ENCODE measurements at places on chromosomes 3 and 15.

DNA sequence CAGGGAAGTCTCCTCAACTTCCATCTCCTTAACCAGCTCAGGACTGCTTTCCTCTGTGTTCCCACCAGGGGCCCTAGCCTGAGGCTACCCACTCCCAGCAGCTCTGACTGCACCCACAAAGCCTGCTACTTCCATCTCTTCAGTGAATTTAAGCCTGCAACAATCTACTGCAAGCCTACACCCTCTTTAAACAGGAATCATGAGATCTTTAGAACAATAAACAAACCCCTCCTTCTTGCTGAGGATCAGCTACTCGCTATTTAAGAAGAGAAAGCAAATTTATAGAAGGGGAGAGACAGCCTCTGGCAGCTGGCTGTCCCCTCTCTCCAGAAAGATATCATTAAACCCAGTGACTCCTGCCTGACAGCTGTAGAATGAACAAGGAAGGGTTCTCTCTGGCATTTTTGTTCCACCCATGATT is 51.9 kb downstream of the ARHGAP31 start:
- DNase-seq, result no peak

- DNase-seq, result peak; percentile 55
These were observed 128.8 kb downstream of the FRMD5 start for GRCh38 chr15:44066211-44066827.

DNA sequence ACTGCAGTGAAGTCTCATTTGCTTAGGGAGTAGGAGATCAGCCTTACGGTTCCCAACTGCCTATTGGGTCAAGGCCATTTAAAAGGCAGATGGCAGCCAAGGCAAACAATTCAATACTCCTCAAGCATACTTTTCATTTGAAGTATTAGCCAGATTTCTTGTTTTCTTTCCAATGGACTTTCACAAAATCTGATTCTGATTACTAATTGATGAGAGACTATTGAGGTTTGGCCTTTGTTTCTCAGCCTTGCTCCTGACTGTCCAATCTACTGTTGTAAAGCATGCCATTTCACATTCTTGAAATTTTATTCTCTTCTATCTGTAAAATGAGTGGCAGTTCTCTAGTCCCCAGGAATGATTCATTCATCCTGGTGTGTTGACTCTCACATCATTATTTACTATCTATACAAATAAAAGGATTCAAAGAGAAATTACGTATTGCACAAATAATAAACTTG is 166.2 kb upstream of the TGFBR2 start:
- DNase-seq, result no peak

GRCh38 chr3:10169000-10169496 is 4.3 kb downstream of the IRAK2 start:
- no peak for DNase-seq

DNA sequence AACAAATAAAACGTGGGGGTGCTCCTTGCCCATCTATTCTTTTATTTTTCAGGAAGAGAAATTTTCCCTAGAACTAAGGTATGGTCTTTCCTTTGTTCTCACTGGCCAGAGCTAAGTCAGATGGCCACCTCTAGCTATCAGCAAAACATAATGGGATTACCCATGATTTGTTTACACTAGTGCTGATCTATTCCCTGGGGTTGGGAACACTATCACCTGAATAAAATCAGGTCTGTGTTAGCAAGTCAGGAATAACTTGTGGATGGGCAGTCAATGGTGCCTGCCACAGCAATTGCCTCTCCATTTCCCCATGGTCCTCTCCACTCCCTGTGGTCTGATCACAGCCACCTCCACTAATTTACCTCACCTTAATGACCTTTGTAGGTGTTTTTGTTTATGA is 181.7 kb upstream of the CADPS start:
- no peak for DNase-seq

DNA sequence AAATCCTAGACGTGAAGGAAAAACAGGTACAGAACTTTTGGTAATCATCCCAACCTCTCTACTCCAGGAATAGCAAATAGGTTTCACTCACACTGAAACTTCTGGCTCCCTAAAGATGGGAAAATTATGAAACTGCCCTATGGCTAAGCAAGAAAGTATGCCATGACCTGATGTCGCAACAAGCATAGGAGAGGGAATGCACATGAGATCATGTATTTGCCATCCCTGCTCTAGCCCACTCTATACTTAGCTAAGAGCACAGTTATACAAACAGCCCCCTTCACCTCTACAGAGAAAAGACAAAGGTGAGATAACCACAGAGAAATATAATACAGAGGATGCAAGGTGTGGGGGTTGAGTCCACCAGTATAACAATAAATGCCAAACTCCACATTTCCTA is 102.7 kb downstream of the TBC1D5 start:
- no peak for DNase-seq

- DNase-seq, result no peak
These were observed 192.3 kb downstream of the TAFA4 start for GRCh38 chr3:68740087-68740486.

- no peak for DNase-seq
These were observed 9.5 kb downstream of the SLCO2A1 start for GRCh38 chr3:134020135-134020680.

DNA sequence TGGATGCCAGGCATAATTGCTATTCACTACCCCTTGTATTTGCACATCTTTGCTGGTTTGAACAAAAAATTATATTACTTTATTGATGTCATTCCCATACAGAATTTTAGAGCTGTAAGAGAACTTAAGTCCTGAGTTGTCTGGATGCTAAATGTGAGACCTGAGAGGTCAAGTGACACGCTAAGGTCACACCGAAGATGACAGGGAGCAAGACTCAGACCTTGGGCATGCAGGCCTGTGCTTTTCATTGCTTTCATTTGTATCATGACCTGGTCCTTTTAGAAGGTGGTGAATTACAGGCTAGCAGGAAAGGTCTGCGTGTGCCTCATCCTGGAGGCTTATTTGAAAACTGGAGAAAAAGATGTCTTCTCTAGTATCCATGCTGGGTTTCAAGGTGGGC is 312.0 kb upstream of the RASGRP1 start:
- no peak for DNase-seq

GRCh38 chr15:41985236-41986160 is 13.1 kb upstream of the EHD4 start:
- DNase-seq, result no peak

DNA sequence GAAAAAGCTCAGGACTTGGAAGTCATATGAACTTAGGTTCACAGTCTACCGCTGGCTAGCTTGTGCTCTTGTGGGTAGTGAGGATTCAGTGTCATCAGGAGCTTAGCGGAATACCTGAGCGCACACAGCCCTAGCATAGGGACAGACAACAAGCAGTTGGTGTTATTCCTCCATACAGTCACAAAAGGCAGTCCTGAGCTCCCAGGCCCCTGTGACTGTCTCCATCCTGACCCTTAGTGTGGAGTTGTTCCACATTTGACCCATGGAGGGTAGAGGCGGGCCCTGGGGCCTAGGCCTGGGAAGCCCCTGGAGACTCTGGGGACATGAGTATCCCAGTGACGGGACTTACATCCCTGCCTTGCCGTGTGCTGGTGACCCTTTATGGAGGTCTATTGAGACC is 131.5 kb upstream of the PLXNA1 start:
- DNase-seq, result no peak

DNA sequence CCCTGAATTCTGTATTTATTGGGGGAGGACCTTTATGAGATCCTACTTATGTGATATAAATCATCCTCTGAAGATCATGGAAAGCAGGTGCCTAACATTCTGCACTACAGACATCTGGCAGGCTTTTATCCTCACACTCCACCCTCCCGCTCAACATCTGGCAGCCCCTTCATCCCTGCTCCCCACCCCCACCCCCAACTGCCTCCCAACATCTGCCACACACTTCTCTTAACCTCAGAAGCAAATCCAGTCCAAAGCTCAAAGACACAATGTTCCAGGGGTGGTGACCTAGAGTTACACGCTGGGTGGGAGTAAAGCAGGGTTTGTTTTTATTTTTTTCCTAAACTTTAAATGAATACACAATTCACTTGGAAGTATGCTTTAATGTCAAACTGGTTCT is 184.5 kb upstream of the ATP11B start:
- no peak for DNase-seq

- no peak for DNase-seq
These were observed 308.0 kb downstream of the PTPRG start for GRCh38 chr3:61869371-61869770.

- DNase-seq, result no peak
These were observed 6.8 kb downstream of the PRRT3 start for GRCh38 chr3:9945358-9945757.

DNA sequence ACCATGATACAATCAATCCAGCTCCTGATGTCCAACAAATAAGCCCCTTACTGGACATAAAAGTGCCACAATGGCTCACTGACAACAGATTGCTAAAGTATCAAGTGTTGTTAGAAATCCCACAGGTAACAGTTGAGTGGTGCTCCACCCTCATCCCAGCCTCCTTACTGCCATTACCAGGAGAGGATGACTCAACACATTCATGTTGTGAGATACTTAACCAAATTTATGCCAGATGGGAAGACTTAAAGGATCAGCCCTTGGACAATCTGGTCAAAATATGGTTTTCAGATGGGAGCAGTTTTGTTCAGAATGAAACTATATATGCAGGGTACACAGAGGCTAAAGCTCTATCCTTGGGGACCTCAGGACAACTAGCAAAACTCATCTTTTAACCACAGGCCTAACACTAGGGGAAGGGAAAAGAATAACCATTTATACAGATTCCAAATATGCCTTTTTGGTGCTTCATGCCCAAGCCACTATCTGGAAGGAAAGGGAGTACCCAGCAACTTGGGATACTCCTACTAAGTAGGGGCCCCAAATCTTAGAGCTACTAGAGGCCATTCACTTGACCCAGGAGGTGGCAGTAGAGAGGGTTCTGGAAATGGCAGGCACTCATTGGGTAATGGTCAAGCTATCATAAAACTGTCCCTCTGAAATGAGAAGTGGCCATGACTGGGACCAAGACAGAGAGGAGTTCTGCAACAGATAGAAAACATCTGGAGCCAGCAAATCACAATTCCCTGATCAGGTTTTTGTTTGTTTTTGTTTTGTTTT is 6.9 kb upstream of the ZNF662 start:
- DNase-seq, result no peak

DNA sequence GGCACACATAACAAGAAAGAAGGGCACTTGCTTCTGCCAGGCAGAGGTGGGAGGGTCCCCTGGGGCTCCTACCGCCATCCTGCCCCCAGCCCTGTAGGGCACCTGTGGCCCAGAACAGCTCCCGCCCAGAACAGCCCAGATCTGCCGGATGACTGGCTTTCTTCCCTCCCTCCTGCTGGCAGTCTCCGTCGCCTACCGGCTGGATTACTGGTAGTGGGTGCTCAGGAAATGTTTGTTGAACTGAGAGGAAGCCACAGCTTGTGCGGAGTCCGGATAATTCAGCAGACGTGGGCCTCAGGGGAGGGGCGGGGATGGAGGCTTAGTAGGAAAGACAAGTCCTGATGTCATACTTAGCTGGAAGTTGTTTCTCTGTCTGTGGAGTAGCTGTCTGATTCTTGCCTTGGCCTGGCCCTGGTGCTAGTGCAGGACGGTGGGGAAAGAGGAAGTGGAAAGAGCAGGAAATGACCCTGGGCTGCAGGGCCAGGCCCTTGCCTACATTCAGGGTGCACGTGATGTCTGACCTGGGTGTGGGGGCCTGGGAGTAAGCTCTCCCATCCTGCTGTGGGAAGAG is 6.7 kb downstream of the CCDC9B start:
- peak; percentile 41 for DNase-seq

GRCh38 chr15:40323953-40324937 is 753 bp downstream of the INAFM2 start:
- peak; percentile 34 for DNase-seq
